Fibroblast of the aortic adventitia (primary cell): ENCODE measurements at places on chromosomes 13 and 19. TPM values are rescaled to one million over a fixed set of nuclear protein-coding genes. Genes with fewer than 3 reads are reported as not detected.

The PTGER1 gene
- 1.9 and 3.4 TPM in 2 replicates for total RNA-seq

The STOML3 gene
- not detected in 2 replicates for total RNA-seq

The KLK14 gene
- total RNA-seq = not detected in 2 replicates

The LILRB1 gene
- total RNA-seq = not detected in 2 replicates

The NPAS1 gene
- 0.49 and 2.1 TPM in 2 replicates for total RNA-seq

The FREM2 gene
- total RNA-seq = not detected in 2 replicates

The EBI3 gene
- 0.33 TPM in 1 of 2 replicates, not detected in the other for total RNA-seq

The CDX2 gene
- not detected in 2 replicates for total RNA-seq

The SRRM5 gene
- 0.09 TPM in 1 of 2 replicates, not detected in the other for total RNA-seq

The CEACAM3 gene
- not detected in 2 replicates for total RNA-seq

The DCLK1 gene
- total RNA-seq = 67.8 and 80.0 TPM in 2 replicates

The DPY19L3 gene
- 21.9 and 36.2 TPM in 2 replicates for total RNA-seq

The PRR22 gene
- 0.09 and 1.1 TPM in 2 replicates for total RNA-seq

The NKPD1 gene
- 0.25 and 0.36 TPM in 2 replicates for total RNA-seq

The ZNF296 gene
- 0.27 TPM in 1 of 2 replicates, not detected in the other for total RNA-seq

The NLRP9 gene
- total RNA-seq = not detected in 2 replicates

The PDCD2L gene
- total RNA-seq = 6.7 and 8.0 TPM in 2 replicates

The PSG11 gene
- total RNA-seq = 0.09 TPM in 1 of 2 replicates, not detected in the other

The CCL25 gene
- not detected in 2 replicates for total RNA-seq

The LRG1 gene
- total RNA-seq = not detected in 2 replicates

The TDRD12 gene
- 0.36 TPM in 1 of 2 replicates, not detected in the other for total RNA-seq

The ZFP28 gene
- 8.3 and 11.6 TPM in 2 replicates for total RNA-seq

The VAV1 gene
- total RNA-seq = not detected in 2 replicates

The ADPRHL1 gene
- total RNA-seq = 2.4 and 2.8 TPM in 2 replicates

The PSG6 gene
- total RNA-seq = not detected in 2 replicates

The SLC25A41 gene
- total RNA-seq = not detected in 2 replicates

The CYP4F2 gene
- not detected in 2 replicates for total RNA-seq

The IFI30 gene
- 0.90 and 23.1 TPM in 2 replicates for total RNA-seq
